ENCODE measurements at places on chromosomes 12 and 14.

DNA sequence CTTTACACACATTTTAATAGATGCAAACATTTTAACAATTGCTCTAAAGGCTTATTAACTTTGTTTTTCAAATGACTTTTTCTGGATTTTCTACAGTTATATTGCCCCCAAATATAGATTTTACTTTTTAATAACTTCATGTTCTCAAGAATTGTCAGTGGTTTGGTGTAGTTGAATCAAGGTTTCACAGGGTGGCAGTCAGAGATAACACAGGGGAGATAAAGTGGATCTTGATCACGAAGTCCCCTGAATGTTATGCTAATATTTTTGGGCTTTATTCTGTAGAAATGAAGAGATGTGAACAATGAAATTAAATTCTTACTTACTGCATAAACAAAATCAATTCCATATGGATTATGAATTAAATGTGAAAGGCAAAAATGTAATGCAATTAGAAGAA lies 248.1 kb downstream of the AEBP2 start:
- DNase-seq: no peak

DNA sequence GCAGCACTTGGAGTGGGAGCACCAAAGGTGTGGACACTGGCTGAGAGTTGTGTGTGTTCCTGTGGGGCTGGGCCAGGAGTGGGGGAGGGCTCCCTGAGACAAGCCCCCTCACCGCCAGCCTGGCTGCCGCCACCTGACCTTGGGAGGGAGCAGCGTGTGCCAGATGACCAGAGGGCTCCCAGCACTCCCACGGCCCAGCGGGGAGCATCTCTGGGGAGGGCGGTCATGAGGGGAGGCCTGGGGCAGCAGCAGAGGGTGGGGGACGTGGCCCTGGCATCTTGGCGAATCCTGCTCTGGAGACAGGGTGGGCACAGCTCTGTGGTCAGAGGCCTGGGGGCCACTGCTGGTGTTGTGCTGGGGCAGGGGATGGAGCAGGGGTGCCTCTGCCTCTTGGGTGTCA lies 10.7 kb downstream of the CEP170B start:
- DNase-seq: no peak

DNA sequence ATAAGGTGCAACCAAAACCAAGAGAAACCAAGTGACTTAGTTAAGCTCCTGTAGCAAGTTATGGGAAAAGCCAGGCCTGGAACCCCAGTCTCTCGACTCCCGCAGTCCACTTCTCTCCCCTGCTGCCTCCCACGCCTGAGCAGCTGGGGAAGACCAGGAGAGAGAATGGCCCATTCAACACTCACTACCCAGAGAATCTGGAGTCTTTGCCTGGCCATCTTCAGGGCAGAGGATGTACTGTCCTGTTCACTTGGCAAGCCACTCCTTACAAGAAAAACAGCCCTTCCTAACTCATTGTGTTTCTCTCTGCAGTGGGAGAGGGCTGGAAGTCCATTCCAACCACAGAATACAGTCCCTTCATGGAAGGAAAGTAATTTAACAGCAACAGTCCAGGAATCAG lies 1.8 kb downstream of the PITPNM2 start:
- no peak for DNase-seq

- no peak for DNase-seq
Measured at GRCh38 chr12:49789992-49790391, 38.2 kb downstream of the NCKAP5L start.

DNA sequence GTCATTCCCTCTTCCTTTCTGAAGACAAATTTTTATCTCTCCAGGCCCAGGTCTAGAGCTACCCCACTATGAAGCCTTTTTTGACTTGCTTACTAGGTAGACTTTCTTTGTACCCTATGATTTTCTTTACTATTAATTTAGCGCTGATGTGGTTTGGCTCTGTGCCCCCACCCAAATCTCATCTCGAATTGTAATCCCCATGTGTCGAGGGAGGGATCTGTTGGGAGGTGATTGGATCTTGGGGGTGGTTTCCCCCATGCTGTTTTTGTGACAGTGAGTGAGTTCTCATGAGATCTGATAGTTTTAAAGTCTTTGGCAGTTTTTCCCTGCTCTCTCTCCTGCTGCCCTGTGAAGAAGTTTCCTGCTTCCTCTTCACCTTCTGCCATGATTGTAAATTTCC lies 118.1 kb downstream of the SLC38A1 start:
- DNase-seq: no peak

DNA sequence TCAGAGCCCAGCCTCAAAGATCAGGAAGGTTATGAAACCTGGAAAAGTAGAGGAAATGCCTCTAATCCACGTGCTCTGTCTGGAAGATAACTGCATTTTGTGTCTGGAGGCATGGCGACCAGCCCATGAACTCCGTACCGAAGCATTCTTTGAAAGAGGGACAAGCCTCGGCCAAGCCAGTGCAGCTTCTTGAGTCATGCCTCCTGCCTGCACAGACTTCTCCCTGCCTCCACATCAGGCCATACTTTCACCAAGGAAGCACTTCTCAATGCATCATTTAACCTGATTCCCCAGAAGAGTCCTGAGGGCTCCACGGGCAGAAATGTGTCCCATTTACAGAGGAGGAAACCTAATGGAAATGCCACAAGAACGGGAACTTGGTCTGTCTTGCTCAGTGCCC lies 3.4 kb downstream of the ACTN1 start:
- no peak for DNase-seq

- DNase-seq: no peak
Measured at GRCh38 chr12:19456176-19456575, 16.9 kb downstream of the AEBP2 start.

DNA sequence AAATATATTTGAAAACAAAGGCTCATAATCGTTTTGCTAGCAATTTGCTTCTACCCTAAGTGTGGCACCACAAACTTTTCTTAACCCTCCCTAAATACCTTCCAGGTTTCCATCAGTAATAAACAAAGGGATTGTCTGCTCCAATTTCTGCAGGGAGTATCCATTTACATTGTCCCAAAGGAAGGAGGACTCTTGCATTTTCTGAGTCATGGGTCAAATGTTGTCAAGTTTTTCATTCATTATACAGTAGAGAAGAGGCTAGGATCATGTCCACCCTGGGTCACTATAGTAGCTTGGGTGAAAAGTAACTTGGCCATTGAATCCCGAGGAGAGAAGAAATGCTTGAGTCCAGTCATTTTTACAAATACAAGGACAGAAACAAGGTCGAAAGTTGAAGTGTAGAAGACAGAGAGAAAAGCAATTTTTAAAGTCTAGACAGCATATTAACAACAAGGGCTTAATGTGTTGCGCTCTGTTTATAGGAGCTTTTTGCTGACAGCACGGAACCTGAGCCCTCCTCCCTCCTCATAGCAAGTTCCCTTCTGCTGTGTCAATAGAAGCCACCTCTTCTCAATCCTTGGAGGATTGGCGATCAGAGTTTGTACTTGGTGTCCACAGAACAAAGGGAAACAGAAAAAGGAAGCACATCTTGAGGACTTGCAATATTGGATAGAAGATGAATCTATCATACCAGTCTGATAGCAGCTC lies 53.1 kb downstream of the TMEM30B start:
- no peak for DNase-seq

DNA sequence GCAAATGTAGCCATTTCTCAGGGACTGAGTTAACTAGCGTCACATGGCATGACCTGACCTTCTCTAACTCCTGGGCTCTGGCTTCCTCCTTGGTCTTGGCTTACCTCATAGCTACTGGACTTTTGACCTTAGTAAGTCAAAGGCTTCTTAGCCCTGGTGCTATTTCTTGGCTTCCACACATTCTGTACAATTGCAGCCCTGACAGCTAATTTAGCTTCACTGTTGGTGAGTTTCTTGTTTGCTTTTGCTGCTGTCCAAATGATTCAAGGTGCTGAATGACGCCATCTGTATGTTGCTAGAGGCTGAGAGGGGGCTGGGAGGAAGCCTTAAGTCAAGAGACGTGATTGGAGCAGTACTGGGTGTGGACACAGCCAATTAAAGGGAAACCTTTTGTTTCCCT lies 202.7 kb downstream of the PRKD1 start:
- DNase-seq: no peak

Data from amygdala (tissue), 56 donors.